ENCODE measurements at places on chromosomes 6 and 20. TPM values are rescaled to one million over a fixed set of nuclear protein-coding genes. Genes with fewer than 3 reads are reported as not detected.

The ECT2L gene
- not detected for total RNA-seq

The HCK gene
- 0.35 TPM for total RNA-seq

DNA sequence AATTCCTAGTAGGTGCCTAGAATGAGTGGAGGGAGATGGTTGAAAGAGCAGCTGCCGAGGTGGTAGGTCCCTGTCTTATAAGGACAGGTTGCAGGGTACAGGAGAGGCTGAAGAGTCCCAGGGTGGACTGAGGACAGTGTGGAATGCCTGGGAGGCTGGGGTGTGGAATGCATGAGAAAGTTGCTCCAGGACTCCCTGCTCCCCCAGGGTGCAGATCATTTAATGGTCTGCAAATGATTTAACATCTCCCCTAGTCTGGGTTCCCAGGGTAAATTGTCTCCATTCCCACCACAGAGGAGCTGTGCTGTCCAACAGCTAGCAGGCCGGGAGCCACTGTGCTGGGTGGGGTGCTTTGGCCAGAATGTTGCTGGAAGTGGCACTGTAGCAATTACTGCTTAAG, 76.0 kb downstream of the CD83 start:
- H3K4me3 ChIP-seq: no peak overlapping the region
- H3K27me3 ChIP-seq: peaks cover 11% of the 10 kb centered on the region
- no peak overlapping the region for H3K27ac ChIP-seq
- no peaks in the 10 kb centered on the region for H3K36me3 ChIP-seq
- peaks cover 1% of the 10 kb centered on the region for H3K4me1 ChIP-seq

DNA sequence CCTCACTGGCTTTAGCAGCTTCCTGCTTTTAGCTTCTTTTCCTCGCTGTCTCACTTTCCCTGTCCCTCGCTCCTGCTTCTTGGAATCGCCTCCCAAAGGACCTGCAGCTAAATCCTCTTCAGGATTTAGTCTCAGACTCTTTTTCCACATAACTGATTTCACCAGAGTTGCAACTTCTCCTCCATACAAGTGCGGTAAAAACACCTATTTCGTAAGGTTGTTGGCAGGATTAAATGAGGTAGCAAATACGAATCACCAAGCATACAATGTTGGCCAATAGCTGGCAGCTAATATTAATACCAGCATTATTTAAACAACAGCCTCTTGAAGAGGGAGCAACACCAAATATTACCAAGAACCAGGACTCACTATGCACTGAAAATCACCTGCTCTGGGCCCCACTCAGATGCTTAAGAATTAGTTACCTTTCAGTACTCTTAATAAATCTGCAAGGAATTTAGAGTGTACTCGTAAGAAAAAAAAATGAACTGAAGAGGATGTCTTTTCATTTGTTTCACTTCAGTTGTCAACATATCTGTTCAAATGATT, 123.0 kb downstream of the DTNBP1 start:
- DNase-seq: no peak
- no peak overlapping the region for H3K4me3 ChIP-seq
- no peak overlapping the region for H3K27ac ChIP-seq
- peaks cover 4% of the 10 kb centered on the region for H3K36me3 ChIP-seq
- H3K27me3 ChIP-seq: no peaks in the 10 kb centered on the region

The ILRUN gene
- 86.6 TPM for total RNA-seq

GRCh38 chr6:42158631-42159030, 14.5 kb upstream of the GUCA1A start:
- no peak overlapping the region for H3K4me3 ChIP-seq
- no peaks in the 10 kb centered on the region for H3K36me3 ChIP-seq
- H3K27ac ChIP-seq: no peak overlapping the region
- peaks cover 14% of the 10 kb centered on the region for H3K27me3 ChIP-seq
- DNase-seq: no peak

DNA sequence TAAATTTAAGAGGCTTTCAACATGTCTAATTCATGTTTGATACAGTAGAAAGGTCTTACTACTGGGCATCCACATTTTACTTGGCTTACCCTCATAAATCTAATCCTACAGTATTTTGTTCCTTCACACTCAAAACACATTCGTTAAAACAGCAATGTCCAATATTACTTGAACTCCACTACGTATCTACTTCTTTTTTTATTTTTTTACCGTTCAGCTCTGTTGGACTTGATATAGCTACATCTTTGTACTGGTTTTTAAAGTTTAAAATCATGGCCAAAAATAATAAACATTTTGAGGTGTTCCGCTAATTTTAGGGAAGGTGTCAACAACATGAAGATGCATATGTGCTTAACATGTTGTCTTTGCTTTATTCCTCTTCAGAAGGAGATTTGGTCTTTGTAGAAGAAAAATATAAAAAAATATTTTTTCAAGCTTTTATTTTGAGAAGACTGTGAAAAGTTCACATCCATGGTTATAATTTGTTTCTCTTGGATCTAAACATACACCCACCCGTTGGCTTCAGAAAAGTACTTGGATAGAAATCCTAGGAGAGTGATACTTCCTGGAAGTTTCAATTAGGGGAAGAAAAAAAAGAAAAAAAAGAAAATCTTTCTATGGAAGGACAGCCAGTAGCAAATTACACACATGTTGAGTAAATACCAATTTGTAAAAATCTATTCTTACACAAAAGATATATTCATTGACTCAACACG, 71.5 kb downstream of the EPB41L2 start:
- H3K4me3 ChIP-seq: no peak overlapping the region
- DNase-seq: no peak
- no peaks in the 10 kb centered on the region for H3K36me3 ChIP-seq
- no peaks in the 10 kb centered on the region for H3K4me1 ChIP-seq
- no peaks in the 10 kb centered on the region for H3K27me3 ChIP-seq

The PRR18 gene
- total RNA-seq: not detected

DNA sequence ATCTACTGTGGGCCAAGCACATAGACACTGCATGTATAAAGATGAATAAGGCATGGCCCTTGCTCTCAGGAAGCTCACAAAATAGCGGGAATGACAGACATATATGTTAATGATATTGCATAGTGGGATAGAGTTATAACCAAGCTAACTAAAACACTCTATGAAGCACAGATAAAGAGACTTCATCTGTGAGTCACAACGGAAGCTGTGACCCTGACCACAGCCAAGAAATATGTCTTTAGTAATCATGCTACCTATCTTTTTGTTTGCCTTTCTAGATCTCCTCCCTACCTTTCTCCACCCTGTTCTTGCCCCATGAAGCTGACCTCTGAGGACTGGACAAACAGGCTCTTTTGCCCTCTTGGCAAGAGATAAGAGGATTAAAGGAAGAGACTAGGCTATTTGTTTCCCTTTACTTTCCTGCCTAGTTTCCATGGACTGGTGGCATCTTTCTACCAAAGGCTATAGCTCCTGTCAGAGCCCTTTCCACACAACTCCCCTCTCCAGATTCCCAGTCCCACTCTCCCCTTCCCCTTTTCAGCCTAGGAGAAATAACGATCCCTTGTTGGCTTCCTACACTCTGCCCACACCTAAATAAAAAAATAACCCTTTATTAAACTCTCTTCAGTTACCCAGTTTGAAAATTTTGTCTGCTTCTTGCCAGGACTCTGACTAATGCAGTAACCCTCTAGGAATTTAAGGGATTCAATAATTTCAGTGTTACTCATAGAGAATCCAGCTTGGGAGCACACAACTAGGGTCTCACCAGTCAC, 504.9 kb upstream of the MARCKS start:
- no peaks in the 10 kb centered on the region for H3K27me3 ChIP-seq
- H3K27ac ChIP-seq: no peak overlapping the region
- no peak overlapping the region for H3K4me3 ChIP-seq
- DNase-seq: no peak

The CST7 gene
- 178 TPM for total RNA-seq

The E2F1 gene
- total RNA-seq: 61.7 TPM

GRCh38 chr6:34115403-34115795, 30.5 kb downstream of the GRM4 start:
- H3K27ac ChIP-seq: no peak overlapping the region
- peaks cover 14% of the 10 kb centered on the region for H3K27me3 ChIP-seq
- H3K36me3 ChIP-seq: no peaks in the 10 kb centered on the region
- H3K4me3 ChIP-seq: no peak overlapping the region
- H3K4me1 ChIP-seq: no peaks in the 10 kb centered on the region
- DNase-seq: peak; percentile 24

DNA sequence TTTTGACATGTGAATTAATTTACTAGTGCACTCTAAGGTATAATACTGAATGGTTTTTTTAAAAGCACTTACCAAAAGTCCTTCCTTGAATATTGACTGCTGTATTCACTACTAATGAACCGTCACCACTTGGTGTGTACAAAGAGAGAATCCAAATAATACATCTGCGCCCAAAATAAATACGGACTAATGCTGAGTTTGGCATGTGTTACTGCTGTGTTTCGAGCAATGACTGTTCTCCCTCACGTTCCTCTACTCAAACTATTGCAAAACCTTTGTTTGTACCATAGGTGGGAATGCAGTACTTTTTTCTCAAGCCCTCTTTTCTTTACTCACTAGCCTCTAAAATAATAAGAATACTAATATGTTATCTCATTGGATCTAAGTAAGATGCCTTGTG, 305.5 kb downstream of the QKI start:
- no peaks in the 10 kb centered on the region for H3K36me3 ChIP-seq
- no peak overlapping the region for H3K4me3 ChIP-seq
- H3K4me1 ChIP-seq: no peaks in the 10 kb centered on the region
- peaks cover 5% of the 10 kb centered on the region for H3K27me3 ChIP-seq

DNA sequence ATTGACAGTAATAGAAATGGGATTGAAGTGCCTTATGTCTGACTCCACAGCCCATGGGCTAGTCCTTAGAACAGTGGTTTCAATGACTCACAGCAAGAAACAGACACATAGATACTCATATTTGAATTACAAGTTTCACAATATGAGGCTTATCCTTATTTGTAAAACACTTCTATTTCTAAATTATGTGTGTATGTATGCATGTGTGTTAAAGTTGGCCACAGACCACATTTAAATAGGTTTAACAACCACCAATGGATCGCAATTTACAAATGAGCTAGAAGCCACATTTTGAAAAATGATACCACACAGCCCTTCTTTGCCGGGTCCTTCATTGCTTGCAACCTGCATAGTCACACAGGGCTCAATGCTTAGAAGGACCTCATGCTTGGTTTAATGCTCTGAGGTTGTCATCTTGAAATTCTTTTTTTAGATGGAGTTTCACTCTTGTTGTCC, 157.8 kb upstream of the PREP start:
- peaks cover 21% of the 10 kb centered on the region for H3K4me1 ChIP-seq
- peaks cover 2% of the 10 kb centered on the region for H3K27me3 ChIP-seq
- H3K36me3 ChIP-seq: peaks cover 29% of the 10 kb centered on the region
- no peak overlapping the region for H3K4me3 ChIP-seq
- peak; percentile 18 for DNase-seq
- H3K27ac ChIP-seq: peak overlapping the region; percentile 47

- H3K4me1 ChIP-seq: peaks cover 61% of the 10 kb centered on the region
- H3K36me3 ChIP-seq: peaks cover 54% of the 10 kb centered on the region
- peak overlapping the region; percentile 18 for H3K4me3 ChIP-seq
- DNase-seq: no peak
- peak overlapping the region; percentile 73 for H3K27ac ChIP-seq
Measured at GRCh38 chr6:108565893-108566292, 5.2 kb downstream of the FOXO3 start.

DNA sequence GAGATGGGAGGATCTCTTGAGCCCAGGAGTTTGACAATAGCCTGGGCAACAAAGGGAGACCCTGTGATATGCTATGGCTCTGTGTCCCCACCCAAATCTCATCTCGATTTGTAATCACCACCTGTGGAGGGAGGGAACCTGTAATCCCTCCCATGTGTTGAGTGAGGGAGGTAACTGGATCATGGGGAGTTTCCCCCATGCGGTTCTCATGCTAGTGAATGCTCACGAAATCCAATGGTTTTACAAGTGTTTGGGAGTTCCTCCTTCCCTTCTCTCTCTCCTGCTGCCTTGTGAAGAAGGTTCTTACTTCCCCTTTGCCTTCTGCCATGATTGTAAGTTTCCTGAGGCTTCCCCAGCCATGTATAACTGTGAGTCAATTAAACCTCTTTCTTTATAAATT, 3.4 kb downstream of the NUDT3 start:
- no peak for DNase-seq
- no peak overlapping the region for H3K27ac ChIP-seq

DNA sequence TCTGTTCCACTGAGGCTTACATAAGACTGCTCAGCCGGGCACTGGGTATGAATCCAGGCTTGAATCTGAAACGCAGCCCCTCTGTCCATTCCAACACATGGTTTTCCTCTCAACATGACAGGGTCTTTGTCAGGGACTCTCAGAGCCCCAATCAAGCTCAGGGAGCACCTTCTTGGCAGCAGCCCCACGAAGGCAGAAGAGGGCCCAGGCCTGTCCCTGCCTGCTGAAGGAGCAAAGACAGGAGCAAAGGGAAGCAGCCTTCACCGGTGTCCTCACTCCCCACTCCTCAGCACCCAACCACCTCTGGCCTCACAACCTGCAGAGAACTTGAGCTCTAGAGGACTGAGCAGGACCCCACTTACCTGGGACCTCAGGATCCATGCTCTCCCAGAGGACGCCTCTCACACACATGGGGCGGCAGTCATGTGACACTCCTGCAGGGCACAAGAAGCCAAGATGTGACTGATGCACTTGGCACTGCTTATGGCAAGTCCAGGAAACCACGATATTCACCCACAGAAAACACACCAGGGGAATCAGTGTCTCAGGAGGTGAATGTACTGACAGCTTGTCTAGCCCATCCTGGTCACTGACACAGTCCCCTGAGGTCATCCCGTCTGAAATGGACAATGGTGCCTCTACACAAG, 4.3 kb downstream of the SNHG17 start:
- peaks cover 84% of the 10 kb centered on the region for H3K36me3 ChIP-seq
- peak overlapping the region; percentile 47 for H3K27ac ChIP-seq
- no peak for DNase-seq

DNA sequence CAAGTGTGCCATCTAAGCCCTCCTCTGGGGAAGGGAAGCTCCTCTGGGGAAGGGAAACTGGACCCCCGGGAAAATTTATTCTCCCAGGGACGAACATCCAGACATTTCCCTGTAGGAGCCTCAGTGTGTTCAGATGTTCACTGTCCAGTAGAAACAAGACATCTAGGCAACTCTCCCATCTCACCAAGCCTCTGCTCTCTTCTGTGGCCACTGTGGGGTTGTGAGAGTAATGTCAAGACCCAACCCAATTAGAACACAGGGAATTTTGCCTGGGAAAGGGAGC, 3.6 kb upstream of the PTGIS start:
- peaks cover 7% of the 10 kb centered on the region for H3K36me3 ChIP-seq
- peaks cover 41% of the 10 kb centered on the region for H3K27me3 ChIP-seq
- no peak overlapping the region for H3K4me3 ChIP-seq
- H3K4me1 ChIP-seq: peaks cover 35% of the 10 kb centered on the region

The MEP1A gene
- not detected for total RNA-seq

- H3K4me1 ChIP-seq: no peaks in the 10 kb centered on the region
- H3K4me3 ChIP-seq: no peak overlapping the region
- no peak for DNase-seq
- H3K27ac ChIP-seq: no peak overlapping the region
Measured at GRCh38 chr20:58065508-58066361, 162.7 kb downstream of the ANKRD60 start.

- H3K4me1 ChIP-seq: peaks cover 70% of the 10 kb centered on the region
- no peaks in the 10 kb centered on the region for H3K36me3 ChIP-seq
- H3K27ac ChIP-seq: peak overlapping the region; percentile 63
- H3K27me3 ChIP-seq: no peaks in the 10 kb centered on the region
Measured at GRCh38 chr6:25179051-25179778, 100.0 kb upstream of the CARMIL1 start.

- peaks cover 24% of the 10 kb centered on the region for H3K36me3 ChIP-seq
- no peak overlapping the region for H3K4me3 ChIP-seq
- H3K27ac ChIP-seq: peak overlapping the region; percentile 29
- no peaks in the 10 kb centered on the region for H3K27me3 ChIP-seq
- DNase-seq: no peak
Measured at GRCh38 chr6:134245041-134245440, 72.9 kb downstream of the SGK1 start.

The IP6K3 gene
- total RNA-seq: not detected

Measured in activated CD4-positive, alpha-beta memory T cell treated with anti-CD3 and anti-CD28 coated beads, Interleukin-2, amount 10 ng/mL, durations not matched to agents 7 days and 5 days (primary cell).